ENCODE measurements at places on chromosomes 3 and 15.

DNA sequence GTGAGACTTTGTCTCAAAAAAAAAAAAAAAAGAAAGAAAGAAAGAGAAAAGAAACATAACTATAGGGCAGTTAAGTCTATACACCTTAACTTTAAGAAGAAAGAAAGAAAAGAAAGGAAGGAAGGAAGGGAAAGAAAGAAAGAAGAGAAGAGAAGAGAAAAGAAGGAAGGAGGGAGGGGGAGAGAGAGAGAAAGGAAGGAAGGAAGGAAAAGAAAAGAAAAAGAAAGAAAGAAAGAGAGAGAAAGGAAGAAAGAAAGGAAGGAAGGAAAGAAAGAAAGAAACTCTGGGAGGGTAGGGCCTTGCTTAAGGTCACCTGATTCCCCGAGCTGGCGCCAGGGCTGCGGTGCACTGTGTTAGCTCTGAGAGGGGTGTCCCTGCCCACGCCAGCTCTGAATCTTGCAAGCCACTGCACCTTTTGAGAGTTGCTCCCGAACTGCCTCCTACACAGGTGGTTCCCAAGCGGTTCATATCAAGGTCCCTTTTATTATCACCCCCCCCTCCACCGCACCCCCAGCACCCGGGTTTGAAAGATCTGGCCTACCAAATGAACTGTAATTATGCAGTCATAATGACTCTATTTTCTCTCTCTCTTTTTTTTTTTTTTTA is 39.2 kb upstream of the VPS8 start:
- no peak for DNase-seq

- no peak for DNase-seq
Measured at GRCh38 chr3:988785-989184, 104.0 kb upstream of the CNTN6 start.

GRCh38 chr3:176632925-176633324 is 564.4 kb downstream of the TBL1XR1 start:
- DNase-seq = no peak

GRCh38 chr3:39178553-39178952 is 13.8 kb downstream of the XIRP1 start:
- DNase-seq = no peak

GRCh38 chr15:27741226-27741860 is 357.8 kb downstream of the OCA2 start:
- DNase-seq = no peak

GRCh38 chr3:188021502-188022040 is 132.4 kb upstream of the LPP start:
- DNase-seq = peak; percentile 86

DNA sequence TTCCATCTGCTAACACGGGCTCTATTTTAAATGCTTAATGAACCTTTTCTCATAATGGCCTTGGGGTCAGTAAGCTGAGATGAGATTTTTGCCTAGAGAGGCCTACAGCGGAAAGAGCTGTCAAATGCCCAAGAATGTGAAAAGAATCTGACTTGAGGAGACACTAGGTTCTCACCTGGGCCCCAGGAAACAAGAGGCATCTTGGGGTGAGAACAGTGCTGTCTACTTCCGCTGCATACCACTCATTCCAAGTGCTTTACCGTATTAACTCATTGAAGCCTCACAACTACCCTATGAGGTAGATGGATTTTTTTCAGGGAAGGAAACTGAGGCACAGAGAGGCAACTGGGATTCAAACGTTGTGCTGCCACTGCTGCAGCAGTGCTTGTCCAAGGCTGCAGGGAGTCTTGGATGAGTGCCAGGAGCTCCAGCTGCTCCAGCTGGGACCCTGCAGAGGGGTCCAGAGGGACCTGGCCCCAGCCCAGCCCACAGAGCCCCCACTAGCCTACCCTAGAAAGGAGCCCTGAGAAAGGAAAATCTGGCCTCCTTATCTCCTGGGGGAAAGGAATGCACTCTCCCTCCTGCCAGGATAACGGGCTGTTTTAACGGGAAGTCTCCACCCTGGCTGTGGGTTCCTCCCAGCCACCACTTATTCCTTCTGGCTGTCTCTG is 68.4 kb downstream of the SLC12A8 start:
- DNase-seq = no peak

GRCh38 chr3:34020170-34020569 is 221.7 kb downstream of the PDCD6IP start:
- no peak for DNase-seq

DNA sequence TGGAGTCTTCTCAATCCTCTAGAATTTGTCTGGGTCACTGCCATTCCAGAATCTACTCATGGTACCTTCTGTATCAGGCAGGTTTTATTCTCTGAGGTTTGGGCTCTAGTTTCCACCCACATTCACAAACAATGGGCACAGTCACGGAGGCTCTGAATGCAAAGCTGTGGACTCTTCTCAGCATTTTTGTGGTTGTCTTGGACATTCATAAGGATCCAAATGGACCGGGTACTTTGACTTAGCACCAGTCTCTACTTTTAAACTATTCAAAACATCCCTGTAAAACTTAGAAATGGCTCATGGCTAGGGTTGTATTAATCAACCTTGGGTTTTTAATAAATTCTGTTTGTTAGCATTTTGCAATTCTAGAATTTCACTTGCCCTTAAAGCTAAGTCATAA is 277.9 kb upstream of the THBS1 start:
- no peak for DNase-seq

DNA sequence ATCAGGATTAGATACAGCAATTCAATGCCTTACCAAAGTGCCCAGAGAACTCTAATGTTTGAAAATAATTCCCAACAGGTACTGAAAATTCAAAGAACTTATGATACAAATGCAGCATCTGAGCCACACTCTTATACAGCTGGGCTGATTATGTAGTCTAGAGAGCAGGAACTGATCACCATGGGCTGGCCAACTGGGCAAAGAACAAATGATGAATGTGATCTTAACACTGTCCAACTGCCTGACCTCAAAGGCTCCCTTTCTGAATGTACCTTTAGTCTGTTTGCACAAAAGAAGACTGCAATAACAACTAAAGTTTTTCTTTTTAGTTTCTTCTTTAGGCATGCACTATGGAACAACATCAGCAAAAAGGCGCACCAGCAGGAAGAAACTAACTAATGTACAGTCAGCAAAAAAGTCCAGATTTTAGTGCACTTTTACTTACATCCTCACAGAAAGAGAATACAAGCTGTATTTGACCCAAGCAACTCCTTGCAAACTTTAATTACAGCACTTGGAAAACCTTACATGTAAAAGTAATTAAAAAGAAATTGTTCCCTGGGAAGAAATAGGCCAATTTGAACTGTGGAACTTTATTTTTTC is 1095.1 kb downstream of the IGSF11 start:
- DNase-seq = no peak

DNA sequence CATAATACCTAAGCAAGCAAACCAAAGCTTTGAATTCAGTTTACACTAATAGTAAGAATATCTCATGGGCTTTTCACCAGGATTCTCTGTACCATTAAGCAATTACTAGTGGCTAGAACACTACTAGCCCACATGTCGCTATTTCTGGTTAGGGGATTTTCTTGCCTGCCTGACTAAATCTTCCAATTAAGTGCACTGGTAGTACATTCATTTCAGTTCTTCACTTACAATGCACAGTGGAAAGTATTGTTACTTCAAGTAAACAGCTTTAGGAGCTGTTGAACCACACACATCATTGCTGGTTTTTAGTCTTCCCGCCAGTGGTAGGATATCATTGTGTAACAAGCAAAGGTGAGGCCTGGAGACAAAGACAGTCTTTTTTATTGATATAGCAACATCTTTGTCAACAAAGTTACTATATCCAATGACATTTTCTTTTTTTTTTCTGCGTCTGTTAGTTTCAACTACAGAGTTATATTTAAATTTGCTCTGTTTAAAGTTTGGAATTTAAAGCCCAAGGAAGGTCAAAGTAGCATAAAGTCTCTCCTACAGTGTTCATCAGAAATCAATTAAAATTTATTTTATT is 826.8 kb upstream of the NR2F2 start:
- no peak for DNase-seq

GRCh38 chr15:28123408-28124023 is 24.4 kb upstream of the OCA2 start:
- peak; percentile 51 for DNase-seq

- no peak for DNase-seq
Measured at GRCh38 chr15:54644796-54645195, 551.9 kb downstream of the RSL24D1 start.

DNA sequence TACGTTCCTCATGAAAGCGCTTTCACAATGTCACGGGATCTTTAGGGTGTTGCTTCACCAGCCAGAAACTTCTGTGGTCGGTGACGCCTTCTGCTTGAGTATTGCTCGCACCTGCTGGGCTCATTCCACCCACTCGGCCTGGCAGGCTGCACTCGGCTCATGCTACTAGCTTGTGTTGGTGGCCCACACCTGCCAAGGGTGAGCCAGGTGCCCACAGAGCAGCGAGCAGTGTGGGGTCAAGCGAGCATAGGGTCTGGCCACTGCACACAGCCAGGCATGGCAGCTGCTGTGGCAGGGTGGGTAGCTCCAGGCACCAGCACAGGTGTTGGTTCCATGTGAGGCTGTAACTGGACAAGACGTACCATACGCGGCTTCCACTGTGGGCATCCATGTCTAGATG is 202.9 kb upstream of the CADM2 start:
- DNase-seq = no peak

GRCh38 chr3:197521277-197522182 is 34.2 kb downstream of the BDH1 start:
- no peak for DNase-seq

DNA sequence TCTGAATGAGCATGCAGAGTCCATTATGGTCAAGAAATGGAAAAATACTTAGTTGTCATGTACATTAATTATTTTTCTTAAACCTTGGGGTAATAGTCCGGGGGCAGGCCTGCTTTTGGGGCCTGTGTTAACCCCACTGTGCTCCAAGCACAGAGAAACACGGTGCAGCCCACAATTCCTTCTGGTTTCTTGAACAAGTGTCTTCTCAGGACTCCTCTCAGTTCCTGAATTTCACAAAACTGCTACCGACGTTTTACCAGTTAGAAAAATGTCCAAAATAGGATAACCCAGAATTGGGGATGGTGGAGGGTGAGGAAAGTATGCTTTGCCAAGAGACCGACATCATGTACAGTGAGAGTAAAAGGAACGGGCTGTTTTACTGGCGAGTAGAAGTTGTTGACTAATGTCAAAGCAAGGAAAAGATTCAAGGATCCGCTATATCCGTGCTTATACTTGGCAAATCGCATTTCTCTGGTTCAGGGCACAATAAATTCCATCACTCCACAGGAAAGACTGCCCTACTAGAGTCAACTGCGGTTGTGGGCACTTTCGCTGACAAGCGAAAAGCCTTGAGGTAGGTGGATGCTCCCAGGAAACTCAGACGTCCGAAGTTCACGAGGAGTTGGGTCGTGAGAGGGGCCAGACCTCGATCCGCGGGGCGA is 495 bp upstream of the NXPE3 start:
- DNase-seq = no peak

DNA sequence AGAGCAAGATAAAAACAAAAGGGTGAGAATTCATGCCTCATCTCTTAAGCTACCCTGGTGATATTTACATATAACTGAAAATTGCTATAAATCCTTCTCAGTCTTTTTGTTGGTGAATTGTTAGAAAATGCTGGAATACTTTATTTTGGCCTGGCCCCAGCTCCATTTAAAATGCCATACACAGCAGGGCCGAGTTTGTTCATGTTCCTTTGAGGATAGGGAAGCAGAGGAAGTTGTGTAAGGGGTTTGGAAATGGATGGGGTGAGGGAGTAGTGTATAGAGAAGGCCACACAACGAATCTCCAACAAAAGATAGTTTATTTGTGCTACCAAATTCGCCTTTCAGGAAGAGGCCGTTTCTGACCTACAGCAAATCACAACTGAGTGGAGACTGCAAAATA is 78.6 kb upstream of the ADAMTS9 start:
- no peak for DNase-seq

- no peak for DNase-seq
Measured at GRCh38 chr3:143155756-143156155, 36.2 kb downstream of the CHST2 start.

GRCh38 chr15:55741833-55742497 is 987 bp downstream of the PRTG start:
- no peak for DNase-seq

DNA sequence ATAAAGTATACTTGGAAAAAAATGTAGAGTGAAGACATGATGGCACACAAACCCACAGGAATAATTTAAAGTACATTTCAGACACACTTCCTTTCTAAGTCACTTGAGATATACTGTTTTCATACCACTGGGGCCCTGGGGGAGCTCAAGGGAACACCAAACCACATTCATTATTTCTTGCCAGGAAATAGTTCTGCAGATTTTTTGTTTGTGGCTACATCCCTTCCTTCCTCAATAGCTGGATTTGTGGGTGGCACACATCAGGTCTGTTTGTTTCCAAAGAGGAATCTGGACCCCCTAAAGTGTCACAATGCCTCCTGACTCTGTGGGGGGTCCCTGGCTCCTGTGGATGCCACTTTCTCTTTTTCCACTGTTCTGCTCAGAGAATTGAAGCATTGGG is 153.5 kb upstream of the COL8A1 start:
- DNase-seq = no peak

- DNase-seq = no peak
Measured at GRCh38 chr3:181880331-181880730, 168.6 kb downstream of the SOX2 start.

GRCh38 chr3:194852831-194853508 is 167.3 kb downstream of the FAM43A start:
- no peak for DNase-seq

GRCh38 chr15:60395276-60396011 is 2.3 kb downstream of the ANXA2 start:
- DNase-seq = peak; percentile 58
